ENCODE measurements at places on chromosomes 12 and 14.

DNA sequence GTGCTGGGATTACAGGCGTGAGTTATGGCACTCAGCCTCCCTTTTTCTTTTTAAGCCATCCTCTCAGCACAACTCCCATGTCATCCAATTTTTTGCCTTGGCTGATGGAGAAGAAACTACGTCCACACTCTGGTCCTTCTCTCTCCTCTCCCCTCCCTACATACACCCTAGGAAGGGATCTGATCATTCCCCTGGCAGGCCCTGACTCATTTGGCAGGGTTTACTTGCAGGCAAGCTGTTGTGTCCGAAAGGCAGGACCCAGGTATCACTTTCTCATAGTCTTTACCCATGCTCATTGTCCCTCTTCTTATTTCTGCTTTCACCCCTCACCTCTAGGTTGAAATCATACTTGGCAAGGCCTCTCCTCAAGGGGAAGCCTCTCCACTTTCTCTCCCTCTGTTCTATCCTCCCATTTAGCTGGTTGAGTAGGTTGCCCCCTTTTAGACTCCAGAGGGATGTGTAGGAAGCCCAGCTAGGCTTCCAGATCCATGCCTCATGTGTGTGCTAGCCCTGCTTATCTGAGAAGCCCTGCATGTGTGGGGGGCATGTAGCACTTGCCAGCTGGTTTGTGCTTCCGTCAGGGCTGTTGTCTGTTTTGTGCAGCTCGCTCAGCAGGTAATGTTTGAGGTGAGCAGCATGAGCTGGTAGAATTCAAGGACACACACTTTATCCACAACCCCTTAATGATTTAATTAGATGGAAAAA, 14.8 kb downstream of the GPR19 start:
- DNase-seq, result no peak

GRCh38 chr12:102849722-102850447, 67.2 kb downstream of the PAH start:
- DNase-seq, result no peak

DNA sequence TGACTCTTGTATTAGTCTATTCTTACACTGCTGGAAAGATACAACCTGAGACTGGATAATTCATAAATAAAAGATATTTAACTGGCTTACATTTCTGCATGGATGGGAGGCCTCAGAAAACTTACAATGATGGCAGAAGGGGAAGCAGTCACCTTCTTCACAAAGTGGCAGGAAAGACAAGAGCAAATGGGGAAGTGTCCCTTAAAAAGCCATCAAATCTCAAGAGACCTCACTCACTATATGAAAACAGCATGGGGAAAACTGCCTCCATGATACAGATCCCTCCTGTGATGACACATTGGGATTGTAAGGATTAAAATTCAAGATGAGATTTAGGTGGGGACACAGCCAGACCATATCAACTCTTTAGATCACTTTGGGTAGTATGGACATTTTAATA, 83.7 kb downstream of the TMTC3 start:
- no peak for DNase-seq

GRCh38 chr12:91271185-91271584, 88.6 kb upstream of the DCN start:
- no peak for DNase-seq

DNA sequence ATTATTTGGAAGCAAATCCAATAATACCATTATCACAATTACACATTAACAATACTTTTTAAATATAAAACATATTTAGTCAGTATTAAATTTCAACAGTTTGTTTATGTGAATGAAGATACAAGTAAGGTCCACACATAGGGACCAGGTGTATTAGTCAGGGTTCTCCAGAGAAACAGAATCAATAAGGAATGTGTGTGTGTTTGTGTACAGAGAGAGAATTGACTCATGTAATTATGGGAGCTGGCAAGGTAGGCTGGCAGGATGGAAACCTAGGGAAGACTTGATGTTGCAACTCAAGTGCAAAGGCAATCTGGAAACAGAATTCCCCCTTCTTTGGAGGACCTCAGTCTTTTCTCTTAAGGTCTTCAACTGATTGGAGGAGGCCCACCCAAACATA, 123.2 kb upstream of the OTX2 start:
- no peak for DNase-seq

DNA sequence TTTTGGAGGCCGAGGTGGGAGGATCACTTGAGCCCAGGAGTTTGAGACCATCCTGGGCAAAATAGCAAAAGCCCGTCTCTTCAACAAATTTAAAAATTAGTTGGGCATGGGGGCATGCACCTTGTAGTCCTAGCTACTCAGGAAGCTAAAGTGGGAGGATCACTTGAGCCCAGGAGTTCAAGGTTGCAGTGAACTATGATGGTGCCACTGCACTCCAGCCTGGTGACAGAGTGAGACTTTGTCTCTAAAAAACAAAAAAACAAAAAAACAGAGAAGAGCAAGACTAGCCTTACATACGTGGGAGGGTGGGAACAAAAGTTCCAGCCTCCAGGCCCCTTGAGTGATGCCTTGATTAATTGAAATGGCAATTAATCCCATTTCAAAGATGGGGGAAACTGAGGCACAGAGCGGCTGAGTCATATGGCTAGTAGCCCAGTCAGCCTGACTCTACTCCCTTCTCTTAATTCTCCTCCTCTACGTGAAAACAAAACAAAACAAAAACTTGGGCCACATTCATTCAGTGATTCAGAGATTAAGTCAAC, 3.3 kb upstream of the FAM222A start:
- DNase-seq, result no peak
